ENCODE measurements at places on chromosomes 13 and 19. TPM values are rescaled to one million over a fixed set of nuclear protein-coding genes. Genes with fewer than 3 reads are reported as not detected.

DNA sequence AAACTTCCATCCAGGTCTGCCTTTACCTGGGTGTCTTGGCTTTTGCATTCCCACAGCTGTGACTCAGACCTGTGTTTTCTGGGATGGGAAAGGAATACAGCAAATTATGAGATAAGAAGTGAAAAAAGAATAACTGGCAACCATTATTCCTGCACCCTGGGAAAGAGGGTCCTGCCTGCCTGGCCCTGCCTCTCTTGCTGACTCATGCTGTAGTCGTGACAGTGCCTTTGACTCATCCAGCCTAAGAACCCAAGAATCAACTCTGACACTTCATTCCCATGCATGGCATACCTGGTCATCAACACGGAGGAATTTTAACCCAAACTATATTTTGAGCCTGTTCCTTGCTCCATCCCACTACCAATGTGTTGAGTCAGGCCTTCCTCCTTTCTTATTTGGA lies 185.4 kb upstream of the SERP2 start:
- no peak for DNase-seq

GRCh38 chr19:38769635-38770211 lies 3.6 kb downstream of the LGALS7 start:
- peak; percentile 87 for DNase-seq

GRCh38 chr13:97855570-97856303 lies 97.7 kb upstream of the IPO5 start:
- peak; percentile 45 for DNase-seq

- DNase-seq = no peak
Measured at GRCh38 chr19:13506471-13506820, at the start of gene CACNA1A. Gene CACNA1A (minus strand): TSS chr19:13506479. CDS start chr19:13506224, 255 bp downstream.

DNA sequence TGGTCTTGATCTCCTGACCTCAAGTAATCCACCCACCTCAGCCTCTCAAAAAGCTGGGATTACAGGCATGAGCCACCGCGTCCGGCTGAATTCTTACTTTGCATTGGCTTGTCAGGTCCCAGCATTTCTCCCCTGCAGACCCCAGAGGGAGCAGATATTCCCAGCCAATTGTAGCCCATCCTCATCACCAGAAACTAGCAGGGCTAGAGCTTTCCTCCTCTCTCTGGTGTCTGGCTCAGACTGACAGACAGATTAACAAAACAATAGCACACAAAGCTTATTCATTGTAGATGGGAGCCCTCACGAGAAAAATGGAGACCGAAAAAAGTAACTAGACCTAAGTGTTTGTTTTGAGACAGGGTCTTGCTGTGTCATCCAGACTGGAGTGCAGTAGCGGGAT lies 7.5 kb upstream of the MPV17L2 start:
- no peak for DNase-seq

- no peak for DNase-seq
Measured at GRCh38 chr13:30179597-30180276, 127.6 kb downstream of the KATNAL1 start.

DNA sequence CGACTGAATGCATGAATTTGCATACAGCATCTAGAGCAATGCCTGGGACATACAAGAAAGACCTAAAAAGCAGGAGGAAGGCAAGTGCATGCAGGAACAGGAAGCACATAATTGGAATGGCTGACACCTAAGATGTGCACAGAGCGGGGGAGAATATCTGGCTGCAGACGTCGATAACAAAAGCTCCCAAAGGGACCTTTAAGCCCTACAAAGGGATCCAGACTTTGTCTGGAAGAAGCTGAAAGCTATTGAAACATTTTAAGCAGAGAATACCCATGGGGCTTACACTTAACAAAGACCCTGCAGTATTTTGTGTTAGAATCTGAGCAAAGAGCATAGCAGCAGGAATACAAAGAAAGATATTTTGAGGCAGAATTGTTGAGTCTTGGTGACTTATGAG lies 107.4 kb upstream of the CLDN10 start:
- no peak for DNase-seq

HCST gene
- 14.4 TPM for total RNA-seq

Data from mucosa of gallbladder (tissue), 1 donor.